ENCODE measurements at places on chromosomes 7 and 10. TPM values are rescaled to one million over a fixed set of nuclear protein-coding genes. Genes with fewer than 3 reads are reported as not detected.

DNA sequence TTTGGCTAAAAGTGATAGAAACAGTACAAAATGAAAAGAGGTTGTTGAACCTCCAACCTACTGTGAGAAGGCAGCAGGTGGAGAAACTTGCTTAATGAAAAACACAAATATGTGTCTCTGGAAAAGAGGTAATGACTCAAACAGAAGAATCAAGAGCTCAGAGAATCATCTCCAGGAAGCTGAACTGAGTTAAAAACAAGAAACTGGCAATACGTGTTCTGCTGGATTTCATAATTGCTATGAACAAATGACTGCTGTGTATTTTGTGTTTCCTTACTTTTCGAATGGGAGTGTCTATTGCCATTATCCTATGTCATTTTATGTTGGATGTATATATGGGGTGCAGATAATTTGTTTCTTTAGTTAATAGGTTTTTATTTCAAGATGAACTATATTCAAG, 401.1 kb downstream of the DGKB start:
- no peak for DNase-seq

Gene FHIP2A
- total RNA-seq: 14.7 TPM

DNA sequence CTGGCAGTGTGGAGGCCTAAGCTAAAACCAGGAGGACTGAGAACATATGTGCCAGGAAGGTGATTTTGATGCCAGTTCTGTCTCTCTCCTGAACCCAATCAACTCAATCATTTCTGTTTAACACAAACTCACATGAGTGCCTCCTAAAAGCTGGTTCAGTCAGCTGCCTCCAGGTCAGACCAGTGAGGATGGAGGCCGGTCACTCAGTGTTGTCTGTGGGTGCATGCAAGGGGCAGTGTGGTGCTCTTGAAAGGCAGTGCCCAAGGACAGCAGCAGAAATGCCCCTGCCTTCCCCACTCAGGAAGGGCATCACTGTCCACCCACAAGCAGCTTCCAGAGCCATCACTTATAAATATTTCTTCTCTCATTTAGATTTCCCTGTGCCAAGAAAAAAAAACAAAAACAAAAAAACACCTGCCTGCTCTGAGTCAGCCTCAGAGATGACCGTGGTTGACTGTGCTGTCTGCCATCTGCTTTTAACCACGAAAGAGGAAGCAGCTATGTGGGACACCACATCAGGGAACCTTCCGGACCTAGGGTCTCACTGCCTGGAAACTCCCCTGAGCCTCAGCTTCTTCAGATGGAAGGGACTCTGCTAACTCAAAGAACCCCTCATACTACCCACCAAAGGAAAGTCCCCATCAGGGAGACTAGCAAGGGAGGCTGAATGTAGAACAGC, 39.1 kb downstream of the VOPP1 start:
- peak; percentile 84 for DNase-seq

Gene CLEC5A
- not detected for total RNA-seq

DNA sequence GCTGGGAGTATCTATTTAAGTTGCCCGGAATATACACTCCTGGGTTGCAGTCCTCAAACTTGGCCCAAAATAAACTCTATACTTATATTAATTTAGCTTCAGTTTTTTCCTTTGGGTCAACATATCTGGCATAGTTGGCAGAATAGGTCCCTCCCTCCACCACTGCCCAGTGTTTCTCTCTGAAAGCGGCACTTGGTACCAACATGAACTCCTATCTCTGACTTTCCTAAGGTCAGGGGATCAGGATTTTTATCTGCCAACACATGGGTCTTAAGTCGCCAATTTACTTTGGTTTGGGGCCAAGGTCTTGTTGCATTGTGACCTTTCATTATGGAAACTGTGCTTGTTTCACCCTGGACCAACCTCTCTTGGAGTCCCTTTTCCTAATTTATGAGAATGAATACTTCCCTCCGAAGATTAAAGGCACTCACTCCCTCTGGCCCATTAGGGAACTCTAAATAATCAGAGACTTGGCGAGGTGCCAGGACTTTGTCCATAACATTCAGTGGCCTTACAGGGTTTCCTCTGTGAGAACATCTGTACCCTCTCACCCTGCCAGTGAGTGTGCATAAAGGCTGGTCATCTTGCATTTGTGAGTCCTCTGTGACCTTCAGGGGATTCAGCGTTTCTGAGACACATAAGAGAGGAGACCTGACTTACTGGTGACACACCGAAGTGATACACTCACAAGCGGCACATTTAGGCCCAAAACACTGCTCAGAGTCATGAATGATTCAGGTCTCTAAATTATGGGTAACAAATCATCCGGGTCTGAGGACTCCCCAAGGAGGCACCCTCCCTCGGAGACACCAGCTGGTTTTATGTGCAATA, 19.7 kb upstream of the FKBP9 start:
- no peak for DNase-seq

DNA sequence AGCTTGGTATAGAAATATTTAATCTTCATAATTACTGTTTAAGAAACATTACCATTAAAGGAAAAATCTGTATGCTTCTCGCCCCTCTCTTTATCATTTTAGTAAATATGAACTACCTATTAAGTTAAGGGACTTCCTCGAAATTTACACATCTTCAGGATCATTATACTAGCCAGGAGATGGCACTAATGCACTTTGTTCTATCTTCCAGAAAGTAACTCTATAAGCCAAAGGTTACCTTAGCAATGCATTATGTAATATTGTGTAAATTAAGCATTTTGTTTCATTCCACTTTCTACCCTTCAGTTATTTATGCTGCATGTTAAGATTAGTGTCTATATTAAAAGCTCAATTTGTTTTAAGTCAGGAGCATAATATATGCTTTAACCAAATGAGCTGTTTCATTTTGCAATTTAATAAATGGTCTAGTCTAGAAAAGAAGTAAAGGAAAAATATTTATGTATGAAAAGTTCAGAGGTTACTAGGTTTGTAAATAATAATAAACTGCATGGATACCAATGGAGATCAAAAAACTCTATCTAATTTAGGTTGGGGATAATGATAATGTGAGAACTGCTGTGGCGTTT, 128.5 kb downstream of the ANKRD7 start:
- no peak for DNase-seq

GRCh38 chr7:1586126-1586826, 16.4 kb upstream of the PSMG3 start:
- DNase-seq: no peak

GRCh38 chr10:30751678-30752331, 122.3 kb upstream of the LYZL2 start:
- peak; percentile 81 for DNase-seq

Gene ZEB1
- 23.5 TPM for total RNA-seq

DNA sequence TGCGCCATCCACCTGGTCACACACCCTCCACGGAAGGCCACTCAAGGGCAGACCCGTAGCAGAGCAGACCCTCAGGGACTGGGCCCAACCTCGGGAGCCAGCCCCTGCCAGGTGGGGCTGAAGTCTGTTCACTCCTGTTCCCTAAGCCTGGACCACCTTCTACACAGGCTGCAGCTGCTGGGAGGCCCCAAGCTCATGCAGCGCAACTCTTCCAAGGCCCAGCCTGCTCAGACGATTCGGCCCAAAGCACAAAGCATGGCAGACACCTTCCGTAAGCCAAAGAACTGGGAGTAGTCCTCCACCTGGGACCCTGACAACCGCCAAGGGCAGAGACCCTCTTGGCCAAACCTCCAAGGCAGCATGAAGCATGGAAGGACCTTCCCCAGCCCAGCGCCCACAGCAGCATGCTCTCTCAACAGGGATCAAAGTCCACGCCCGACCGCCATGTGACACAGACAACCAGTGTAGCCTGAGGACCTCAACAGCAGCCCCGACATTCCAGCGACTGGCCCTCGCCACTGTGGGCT, 11.5 kb downstream of the SHH start:
- DNase-seq: no peak

GRCh38 chr7:158321936-158322615, 265.5 kb downstream of the PTPRN2 start:
- DNase-seq: no peak

- no peak for DNase-seq
Observed at GRCh38 chr10:56231436-56231835, 129.6 kb downstream of the ZWINT start.

GRCh38 chr10:119333146-119333792, 125.9 kb downstream of the GRK5 start:
- DNase-seq: peak; percentile 30

DNA sequence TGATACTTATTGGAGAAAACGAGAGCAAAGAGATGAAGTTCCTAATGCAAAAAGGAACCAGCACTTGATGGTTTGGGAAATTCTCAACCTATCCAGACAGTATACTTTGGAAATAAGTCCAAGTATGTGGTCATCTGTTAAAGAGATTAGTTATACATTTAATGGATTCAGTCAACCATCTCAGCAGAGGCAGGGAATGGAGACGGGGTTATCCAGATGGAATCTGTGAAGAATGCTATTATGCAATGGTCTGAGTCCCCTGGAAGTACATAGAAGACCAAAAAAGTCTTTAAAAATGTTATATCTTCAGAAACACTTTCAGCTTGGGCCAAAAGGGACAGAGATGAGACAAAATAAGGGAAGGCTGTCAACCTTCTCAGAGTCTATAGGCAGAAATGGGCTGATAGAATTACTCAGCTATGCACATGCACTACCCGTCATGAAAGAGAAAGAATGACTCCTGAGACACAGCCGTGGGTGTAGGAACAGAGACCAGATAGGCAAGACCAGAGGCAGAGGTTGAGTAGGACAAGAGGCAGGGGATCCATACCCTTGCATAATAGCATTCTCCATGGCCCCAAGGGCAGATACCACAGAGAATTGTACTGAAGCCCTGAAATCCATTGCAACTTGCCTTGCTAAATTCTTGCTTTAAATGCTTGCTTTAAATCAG, 738.8 kb upstream of the POT1 start:
- no peak for DNase-seq

DNA sequence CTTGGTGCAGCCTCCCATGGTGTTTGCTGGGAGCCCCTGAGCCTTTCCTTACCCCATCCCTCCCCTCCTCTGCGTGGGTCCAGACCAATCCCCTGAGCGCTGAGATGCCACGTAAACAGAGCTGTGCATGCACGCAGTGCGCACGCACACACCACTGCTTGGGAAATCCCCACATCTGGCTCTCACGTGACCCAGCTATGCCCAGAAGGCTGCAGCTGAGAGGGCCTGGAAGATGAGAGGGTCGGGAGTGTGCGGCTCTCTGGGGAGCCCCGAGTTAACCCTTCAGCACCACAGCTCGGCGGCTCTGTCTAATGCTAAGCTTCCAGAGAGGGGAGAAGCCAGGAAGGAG, 177.2 kb downstream of the SH3PXD2A start:
- peak; percentile 86 for DNase-seq

DNA sequence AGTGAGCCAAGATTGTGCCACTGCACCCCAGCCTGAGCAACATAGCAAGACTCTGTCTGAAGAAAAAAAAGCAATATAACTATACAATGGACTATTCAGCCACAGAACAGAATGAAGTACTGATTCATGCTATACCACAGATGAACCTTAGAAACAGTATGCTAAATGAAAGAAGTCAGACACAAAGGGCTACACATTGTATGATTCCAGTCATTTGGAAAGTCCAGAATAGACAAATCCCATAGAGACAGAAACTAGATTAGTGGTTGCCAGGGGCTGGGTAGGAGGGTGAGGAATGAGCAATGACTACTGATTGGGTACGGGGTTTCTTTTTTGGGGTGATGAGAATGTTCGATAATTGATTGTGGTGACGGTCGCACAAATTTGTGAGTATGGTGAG, 9.6 kb upstream of the CFAP70 start:
- DNase-seq: no peak

Measured in activated naive CD8-positive, alpha-beta T cell treated with anti-CD3 and anti-CD28 coated beads for 36 hours (primary cell).